ENCODE measurements at places on chromosomes 16 and 17.

DNA sequence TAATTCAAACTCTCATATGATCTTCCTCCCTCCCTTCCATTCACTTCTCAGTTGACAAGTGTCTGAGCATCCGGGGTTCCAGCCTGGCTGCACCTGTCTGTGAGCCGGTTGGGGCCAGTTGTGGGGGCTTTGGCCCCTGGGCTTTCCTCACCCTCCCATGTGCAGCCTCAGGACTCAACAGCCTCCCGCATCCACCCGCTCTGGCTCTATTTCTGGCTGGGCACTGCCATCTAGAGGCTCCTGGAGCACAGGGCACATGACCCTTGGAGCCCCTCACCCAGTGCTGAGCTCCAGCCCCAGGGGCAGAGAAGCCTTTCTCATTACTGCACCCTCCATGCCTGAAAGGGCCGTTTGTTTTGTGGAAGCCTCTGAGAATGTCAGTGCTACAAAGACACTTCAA, 43.3 kb downstream of the HAPSTR1 start:
- DNase-seq = no peak

DNA sequence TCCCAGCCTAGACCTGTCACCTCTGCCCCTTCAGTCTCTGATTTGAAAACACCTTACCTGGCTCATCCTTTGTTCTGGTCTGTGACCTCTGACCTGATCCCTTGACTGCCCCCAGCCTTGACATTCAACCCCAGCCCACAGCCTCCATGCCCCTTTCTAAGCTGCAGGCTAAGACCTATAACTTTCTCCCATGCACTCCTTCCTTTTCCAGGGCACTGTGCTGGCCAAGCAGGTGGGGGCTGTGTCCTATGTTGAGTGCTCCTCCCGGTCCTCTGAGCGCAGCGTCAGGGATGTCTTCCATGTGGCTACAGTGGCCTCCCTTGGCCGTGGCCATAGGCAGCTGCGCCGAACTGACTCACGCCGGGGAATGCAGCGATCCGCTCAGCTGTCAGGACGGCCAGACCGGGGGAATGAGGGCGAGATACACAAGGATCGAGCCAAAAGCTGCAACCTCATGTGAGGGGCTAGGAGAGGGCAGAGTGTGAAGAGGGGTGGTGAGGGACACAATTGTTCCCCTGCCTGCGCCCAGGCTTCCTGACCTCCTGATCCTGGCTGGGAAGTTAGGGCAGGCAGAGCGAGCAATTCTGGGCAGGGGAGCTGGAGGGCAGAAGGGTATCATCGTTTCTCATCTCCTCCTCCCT, 3.3 kb downstream of the RND2 start:
- DNase-seq = no peak

DNA sequence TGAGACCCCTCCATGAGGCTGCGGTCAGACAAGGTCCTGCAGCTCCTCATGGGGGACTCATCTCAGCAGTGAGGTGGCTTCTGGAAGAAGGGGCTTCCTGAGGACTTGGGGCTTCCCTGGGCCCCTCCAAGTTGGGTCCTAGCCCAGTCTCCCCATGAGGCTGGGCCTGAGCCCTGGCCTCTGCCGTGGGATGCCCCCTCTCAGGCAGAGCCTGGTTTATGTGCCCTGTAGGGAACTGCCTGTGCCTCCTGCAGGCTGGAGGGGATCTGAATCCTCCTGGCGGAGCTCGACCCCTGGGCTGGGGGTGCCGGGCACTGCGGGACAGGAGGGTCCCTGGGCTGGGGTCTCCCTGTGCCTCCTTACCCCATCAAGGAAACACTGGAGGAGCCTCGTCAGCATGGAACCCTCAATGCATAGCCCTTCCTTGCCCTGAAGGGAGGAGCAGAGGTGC, 45.8 kb downstream of the TNFRSF13B start:
- no peak for DNase-seq

DNA sequence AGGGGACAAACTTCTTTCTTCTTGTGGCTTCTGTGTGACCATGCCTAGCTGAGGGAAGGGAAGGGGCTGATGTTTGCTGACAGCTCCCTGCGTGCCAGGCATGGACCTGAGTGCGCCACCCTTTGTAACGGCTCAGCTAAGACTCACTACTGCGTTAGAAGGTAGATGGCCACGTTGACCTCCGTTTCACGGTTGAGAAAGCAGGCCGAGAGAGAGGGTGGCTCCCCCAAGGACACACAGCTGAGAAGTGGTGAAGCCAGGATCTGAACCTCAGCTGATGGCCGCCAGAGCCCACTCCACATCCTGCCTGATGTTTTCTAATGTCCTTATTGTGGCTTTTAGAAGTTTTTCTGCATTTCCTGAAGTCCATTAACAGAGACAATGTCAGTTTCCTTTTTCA, 45.1 kb downstream of the RGS9 start:
- no peak for DNase-seq

GRCh38 chr16:67459066-67459860, 21.7 kb downstream of the ATP6V0D1 start:
- no peak for DNase-seq

Measured in AG09309 (cell line).